ENCODE measurements at places on chromosomes 5 and 9.

DNA sequence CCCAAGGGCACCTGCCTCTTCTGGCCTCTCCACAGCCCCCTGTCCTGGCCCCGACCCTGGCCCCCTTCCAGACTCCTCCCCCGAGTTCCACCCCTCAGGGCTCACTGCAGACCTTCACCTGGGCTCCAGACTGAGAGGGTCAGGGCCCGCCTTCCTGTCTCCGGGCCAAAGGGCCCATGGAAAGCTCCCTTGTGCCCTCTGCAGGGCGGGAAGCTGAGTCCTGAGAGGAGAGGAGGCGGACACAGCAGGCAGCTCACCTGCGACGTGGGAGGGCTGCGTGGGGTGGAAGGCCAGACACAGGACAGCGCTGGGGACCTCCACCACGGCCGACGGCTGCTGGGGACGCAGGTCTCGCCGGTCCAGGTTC, 20.6 kb downstream of the DYNC2I2 start:
- DNase-seq, result no peak

DNA sequence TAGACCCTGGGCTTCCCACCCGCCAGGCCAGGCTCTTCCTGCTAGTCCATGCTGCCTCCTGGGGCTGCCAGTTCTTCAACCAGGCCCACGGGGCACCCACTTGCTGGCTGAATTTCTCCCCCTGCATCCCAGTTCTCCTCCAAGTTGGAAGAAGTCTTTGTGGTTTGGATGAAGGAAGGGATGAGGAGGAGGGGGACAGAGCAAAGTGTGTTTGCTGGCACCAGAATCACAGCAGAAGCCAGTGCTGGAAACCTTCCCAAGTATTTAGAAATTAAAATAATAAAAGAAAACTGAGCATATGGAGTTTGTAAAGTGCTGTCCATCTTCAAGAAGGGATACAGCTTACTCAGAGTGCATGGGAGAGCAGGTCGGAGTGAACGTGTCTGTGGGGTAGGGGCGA, 19.4 kb upstream of the UNC5A start:
- DNase-seq, result no peak

GRCh38 chr5:98840946-98841345, 67.5 kb downstream of the RGMB start:
- DNase-seq, result no peak

DNA sequence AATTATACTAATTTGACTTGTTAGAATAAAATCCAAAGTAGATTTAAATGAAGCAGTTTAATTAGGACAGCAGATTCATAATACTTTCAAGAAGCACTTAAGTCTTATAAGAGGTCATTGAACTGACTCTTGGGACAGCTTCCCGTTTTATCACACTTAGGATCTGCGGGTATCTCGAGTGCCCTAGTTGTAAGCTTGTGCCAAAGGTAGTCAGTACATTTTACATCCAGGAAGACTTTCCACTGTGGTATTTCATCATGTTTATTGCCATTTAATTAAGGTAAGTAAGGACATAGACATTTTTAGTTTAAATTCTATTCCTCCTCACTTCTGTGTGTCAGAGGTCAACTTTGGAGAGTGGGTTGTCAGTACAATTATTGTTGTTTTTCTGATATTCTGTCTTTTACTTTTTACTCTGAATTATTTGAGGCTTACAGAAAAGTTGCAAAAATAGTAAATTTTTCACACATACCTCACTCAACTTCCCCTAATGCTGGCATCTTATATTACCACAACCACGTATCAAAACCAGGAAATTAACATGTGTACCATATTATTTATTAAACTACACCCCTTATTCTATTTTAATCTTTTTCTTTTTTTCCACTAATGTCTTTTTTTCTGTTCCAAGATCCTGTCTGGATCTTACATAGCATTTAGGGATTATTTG, 7.5 kb upstream of the ZNF367 start:
- no peak for DNase-seq

GRCh38 chr5:75710637-75711036, 6.6 kb downstream of the POC5 start:
- DNase-seq, result no peak

GRCh38 chr5:145489516-145489915, 345.6 kb downstream of the PRELID2 start:
- no peak for DNase-seq

Data from T-helper 9 cell (primary cell).